HAP-1 (cell line): ENCODE measurements at places on chromosomes 3 and 15.
A peak's percentile ranks its signal among the peaks of the same experiment; 100 is the strongest.

DNA sequence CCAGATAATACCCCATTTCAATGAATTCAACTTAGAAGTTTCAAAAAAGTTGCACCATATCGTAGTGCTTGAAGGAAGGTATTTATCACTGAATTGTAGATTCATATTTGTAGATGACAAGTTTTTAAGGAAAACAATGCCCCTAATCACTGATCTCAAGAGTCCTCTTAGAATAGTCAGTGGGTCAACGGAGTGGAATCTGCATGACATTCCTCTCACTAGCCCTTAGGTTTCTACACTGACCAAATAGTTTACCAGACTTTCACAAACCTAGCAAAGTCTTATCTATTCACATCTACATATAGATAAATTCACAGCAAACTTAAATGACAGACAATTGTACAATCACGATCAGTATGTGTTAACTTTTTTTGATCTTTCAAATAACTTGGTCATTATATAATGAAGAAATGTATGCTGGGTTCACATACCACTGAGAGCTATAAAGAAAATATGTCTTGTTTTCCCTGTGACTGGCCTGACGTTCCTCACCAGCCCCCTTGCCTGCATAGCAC, 35.7 kb upstream of the PHLDB2 start:
- DNase-seq = no peak

- no peak for DNase-seq
Measured at GRCh38 chr3:80526153-80526552, 758.4 kb upstream of the ROBO1 start.

DNA sequence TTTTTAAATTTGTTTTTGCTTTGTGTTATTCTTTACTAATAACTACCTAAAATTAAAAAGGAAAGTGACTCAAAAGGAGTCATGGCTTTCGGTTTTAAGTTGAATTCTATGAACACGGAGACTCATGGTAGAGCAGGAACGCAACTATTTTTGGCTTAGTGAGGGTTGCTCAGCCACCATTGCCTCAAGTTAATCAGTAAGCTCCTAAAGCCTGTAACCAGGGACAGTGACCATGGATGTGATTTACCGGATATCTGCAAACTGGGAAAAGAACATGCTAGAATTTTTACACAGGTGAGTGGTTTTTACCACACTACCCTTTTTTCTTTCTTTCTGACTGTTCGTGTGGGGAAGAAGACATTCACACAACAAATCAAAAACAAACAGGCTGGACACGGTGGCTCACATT, 11.8 kb downstream of the SLC12A8 start:
- no peak for DNase-seq

DNA sequence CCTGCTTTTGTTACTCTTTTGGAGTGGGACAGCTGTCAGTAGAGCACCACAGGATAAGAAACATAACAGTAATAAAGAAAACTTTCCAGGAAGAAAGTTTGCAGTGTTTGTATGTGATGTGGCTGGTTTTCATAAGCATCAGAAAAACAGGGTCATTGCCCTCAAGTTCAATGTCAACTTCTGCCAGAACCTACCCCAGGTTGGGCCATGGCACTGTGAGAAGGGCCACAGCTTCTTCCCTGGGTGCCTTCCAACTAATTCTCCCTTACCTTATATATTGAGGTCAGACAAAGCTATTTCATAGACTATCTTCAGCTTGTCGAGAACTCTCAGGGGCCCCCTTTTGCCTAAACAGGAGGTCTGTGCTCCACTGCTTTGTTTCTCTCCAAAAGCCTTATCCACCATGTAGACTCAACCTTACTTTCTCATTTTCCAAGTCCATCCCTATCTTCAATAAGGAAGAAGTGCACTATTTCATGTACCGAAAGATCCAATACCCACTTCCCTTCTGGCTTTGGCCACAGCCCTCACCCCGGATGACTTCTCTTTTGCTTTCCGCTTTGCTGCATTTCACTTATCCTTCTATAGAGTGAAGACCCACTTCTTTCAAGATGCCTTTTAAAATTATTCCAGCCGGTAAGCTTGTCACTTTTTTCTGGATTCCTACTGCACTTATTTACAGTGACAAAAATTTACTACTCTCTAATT, 38.2 kb upstream of the PLCL2 start:
- DNase-seq = no peak

- no peak for DNase-seq
Measured at GRCh38 chr3:72013084-72013483, 228.1 kb upstream of the PROK2 start.

DNA sequence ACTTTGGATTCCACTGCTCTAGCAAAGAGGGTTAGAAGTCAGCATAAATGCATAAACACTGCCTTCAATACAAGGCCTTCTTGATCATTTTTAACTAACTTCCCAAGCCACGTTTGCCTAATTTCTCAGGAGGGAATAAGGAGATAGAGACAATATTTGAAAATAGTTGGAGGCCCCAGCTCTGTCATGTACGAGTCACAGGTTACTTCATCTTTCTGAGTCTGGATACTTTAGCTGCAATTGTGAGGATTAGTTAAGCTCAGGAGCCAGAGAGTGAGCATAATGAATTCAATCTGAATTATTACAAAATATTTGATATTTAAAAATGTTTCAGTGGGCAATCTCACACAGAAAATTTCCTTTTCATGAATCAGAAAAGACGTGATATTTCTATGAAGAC, 298.9 kb downstream of the SHOX2 start:
- no peak for DNase-seq

- no peak for DNase-seq
Measured at GRCh38 chr3:191216510-191216909, 17.5 kb downstream of the OSTN start.

GRCh38 chr3:52247409-52248164, 2.0 kb downstream of the PPM1M start:
- no peak for DNase-seq

DNA sequence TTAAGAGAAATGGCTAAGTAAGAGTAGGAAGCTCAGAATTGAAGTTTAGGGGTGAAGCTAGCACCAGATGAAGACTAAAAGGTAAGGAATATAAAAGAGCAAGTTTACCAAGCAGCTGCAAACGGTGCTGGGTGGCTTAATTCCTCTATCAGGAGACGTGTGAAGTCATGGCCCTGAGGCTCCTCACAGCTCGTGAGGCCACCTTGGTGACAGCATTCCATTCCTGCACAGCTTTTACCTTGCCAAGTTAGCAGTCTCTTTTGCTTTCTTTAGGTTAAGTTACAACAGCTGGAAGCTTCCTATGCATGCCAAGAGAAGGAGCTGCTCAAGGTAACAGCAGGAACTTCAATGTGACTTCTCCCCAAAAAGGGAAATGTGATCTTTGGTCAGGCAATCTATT, 6.4 kb downstream of the TMCO5A start:
- no peak for DNase-seq

DNA sequence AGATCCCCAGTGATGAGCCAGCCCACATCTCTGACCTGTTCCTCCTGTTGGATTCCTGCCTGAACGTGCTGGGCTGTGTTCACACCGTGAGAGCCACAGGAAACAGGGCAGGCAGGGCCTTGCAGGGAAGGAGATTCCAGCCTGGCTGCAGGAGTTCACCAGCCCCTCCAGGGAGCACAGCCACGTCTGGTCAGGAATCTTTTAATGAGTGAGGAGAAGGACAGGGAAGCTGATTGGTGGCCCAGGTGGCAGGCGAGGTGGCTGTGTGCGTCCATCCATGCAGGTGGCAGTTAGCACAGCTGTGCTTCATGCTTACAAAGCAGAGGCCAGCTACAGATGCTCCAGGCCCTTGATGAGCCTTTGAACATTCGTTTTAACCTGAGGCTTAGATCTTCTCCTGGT, 10.5 kb downstream of the LRRK1 start:
- DNase-seq = no peak

DNA sequence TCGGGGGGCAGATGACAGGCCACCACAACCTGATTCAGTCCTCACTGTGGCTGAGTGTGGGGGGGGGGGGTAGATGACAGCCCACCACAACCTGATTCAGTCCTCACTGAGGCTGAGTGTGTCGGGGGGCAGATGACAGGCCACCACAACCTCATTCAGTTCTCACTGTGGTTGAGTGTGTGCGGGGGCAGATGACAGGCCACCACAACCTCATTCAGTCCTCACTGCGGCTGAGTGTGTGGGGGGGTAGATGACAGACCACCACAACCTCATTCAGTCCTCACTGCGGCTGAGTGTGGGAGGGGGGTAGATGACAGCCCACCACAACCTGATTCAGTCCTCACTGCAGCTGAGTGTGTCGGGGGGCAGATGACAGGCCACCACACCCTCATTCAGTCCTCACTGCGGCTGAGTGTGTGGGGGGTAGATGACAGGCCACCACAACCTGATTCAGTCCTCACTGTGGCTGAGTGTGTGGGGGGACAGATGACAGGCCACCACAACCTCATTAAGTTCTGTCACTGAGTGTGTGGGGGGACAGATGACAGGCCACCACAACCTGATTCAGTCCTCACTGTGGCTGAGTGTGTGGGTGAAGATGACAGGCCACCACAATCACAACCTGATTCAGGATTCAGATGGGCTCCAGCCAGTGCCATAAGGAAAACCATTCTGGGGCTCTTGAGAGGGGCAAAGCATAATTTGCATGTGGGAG, 16.9 kb downstream of the ZNF717 start:
- DNase-seq = no peak

- no peak for DNase-seq
Measured at GRCh38 chr15:94398001-94398400, 166.6 kb downstream of the MCTP2 start.

- peak; percentile 26 for DNase-seq
Measured at GRCh38 chr15:32646291-32646690, 4.8 kb downstream of the SCG5 start.

DNA sequence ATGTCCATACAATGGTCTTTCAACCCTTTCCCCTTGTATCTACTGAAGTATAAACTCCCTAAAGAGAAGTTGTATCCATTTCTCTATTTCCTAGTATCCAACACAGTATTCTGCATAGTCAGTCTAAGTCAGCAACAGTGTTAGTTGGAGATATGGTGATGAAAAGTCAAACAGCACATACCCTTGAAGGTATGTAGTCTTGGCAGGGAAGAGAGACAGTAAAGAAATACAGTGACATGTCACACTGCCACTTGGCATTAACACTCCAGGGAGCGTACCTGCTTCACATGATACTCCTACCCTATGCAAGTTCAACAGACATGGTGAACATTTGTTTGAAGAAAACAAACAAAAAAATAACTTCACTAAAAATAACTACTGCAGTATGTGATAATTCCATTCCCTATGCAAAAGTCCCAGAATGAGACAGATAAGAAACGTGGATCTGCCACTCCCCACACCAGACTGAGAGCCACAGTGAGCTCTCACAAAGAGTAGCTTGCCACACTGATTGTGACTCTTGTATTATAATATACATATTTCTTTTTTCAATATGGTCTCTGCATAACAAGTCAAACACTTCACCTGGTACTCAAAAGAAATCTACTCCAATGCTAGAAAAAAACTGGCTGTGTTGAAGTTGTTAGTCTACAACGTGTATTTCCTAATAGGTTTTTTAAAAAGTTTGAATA, 5.9 kb downstream of the PDCD10 start:
- DNase-seq = no peak

GRCh38 chr3:62771331-62772072, 103.7 kb downstream of the CADPS start:
- no peak for DNase-seq

GRCh38 chr3:104909198-104909597, 457.5 kb upstream of the ALCAM start:
- DNase-seq = no peak

- DNase-seq = no peak
Measured at GRCh38 chr3:2544212-2544611, 445.5 kb downstream of the CNTN4 start.

- DNase-seq = no peak
Measured at GRCh38 chr3:14494279-14494972, 45.7 kb downstream of the GRIP2 start.

DNA sequence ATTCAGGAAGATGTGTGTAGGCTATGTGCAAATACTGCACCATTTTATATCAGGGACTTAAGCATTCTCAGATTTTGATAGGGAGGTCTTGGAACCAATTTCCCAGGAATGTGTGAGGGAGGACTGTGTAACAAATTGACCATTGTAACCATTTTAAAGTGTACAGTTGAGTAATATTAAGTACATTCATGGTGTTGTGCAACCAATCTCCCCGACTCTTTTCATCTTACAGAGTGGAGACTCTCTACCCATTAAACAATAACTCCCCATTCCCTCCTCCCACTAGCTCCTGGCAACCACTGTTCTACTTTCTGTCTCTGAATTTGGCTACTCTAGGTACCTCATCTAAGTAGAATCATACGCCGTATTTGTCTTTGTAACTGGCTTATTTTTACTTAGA, 5.1 kb downstream of the RCN2 start:
- DNase-seq = no peak

DNA sequence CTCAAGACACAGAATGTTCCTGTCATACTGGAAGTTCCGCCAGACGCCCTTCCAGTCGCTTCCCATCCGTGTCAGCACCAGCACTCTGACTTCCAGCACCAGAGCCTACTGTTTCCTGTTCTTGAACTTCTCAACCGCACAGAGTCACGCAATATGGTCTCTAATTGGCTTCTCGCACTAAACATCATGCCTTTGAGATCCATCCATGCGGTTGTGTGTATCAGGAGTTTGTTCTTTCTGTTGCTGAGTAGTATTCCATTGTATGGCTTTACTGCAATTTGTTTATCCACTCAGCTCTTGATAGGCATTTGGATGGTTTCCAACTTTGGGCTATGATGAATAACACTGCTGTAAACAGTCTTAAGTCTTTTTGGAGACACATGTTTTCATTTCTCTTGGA, 112.1 kb downstream of the LRRK1 start:
- no peak for DNase-seq

GRCh38 chr3:2343031-2343682, 244.5 kb downstream of the CNTN4 start:
- DNase-seq = no peak

DNA sequence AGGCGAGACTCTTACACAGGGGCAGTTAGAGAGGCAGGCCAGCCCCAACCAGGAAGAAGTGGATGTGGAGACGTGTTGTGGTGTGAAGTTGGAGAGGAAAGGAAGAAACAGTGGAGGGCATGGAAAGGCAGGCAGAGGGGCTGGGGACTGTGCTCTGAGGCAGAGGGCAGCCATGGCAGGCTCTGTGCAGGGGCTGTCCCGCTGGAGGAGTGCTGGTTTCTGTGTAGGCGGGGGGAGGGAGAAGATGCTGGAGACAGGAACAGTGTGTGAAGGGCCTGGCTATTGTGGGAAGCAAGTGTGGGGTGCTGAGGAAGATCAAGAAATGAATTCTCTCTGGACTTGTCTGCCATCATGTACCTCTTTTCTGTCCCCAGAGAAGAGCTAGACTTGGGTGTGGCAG, 21.0 kb downstream of the SNAPC5 start:
- no peak for DNase-seq

DNA sequence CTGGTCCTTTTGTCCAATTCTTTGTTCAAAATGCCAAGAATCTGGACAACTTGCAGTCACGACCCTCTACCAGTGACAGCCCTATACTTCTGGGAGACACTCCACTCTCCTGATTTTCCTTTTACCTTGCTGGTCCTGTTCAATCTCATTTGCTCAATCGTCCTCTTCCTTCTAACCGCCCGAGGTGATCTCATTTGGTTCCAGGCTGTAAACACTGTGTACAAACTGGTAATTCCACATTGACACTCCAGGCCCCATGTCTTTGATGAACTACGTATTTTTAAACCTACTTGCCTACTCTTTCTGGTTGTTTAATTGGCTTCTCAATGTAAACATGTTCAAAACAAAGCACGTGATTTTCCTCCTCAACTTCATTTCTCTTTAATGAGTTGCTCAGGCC, 23.7 kb upstream of the C3orf49 start:
- no peak for DNase-seq

GRCh38 chr15:29805043-29805707, 17.1 kb downstream of the TJP1 start:
- no peak for DNase-seq
